ENCODE measurements at places on chromosomes 16 and 17. TPM values are rescaled to one million over a fixed set of nuclear protein-coding genes. Genes with fewer than 3 reads are reported as not detected.
A peak's percentile ranks its signal among the peaks of the same experiment; 100 is the strongest.

PLA2G10 gene
- total RNA-seq: 7.0 TPM

ITGA2B gene
- total RNA-seq: 2.9 TPM

DNA sequence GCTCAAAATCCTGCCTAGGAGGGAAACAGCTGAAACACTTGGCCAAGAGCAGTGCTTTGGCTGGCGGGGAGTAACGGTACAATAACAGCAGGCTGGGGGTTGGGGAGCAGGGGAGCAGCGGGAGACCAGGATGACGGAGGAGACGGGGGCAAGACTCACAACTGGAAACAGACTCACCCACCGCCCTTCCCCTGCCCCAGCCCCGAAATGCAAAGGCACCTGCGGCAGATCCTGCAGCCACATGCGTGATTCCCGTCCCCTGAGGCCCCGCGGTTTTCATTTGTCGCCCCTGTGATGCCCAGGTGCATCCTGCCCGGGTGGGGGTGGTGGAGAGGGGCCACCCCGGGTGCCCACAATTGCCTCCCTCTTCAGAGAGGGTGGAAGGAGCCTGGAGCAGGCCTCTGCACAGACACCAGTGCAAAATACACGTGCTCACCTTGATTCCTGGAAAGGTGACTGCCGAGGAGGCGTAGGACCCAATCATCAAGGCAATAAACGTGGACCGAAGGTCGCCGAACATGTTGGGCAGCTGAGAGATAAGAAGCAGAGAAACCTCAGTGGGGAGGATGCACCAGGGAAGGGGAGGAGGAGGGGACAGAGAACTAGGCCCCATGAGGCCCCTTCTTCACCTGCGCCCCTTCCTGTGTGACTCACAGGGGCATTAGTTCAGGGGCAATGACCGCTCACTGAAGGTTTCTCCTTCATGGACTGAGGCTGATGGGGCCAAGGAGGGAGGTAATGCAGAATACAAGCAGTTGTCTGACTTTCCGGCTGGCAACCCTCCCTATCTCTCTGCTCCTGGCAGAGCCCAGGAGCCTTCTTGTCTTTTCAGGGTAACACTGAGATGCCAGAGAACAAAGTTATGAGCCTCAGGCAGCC, 30.4 kb upstream of the PITPNA start:
- DNase-seq: peak; percentile 52

- DNase-seq: no peak
Observed at GRCh38 chr17:65456368-65457151, 104.9 kb downstream of the AXIN2 start.

DNA sequence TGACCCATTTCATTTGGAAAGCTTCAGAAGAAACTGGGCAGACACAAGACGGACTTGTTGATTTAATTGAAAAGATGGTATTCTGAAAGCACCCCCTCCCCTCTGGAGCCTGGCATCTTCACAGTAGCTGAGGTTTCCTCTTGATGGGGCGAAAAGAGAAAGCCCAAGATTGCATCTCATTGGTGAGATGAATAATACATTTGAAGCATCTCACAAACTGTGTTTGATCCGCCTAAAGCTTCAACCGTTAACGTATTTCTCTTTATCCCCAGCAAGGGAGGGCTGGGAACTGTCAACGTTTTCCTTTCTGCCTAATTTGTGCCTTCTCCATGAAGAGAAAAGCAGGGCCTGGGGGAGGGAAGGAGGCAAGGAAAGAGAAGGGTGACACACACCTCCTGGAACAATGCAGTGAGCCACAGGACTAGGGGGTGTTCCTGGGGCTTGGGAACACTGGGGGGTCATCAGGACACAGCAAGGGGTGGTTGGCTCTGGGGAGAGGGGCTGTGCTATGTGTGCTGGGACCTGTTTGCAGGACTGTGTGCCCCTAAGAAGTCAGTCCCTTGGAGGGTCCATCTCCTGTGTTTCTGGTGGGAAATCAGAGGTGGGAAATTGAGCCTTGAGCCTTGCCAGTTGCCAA, 18.5 kb upstream of the PIPOX start:
- no peak for DNase-seq

- DNase-seq: no peak
Observed at GRCh38 chr16:70162041-70162451, 11.5 kb upstream of the CLEC18C start.

DNA sequence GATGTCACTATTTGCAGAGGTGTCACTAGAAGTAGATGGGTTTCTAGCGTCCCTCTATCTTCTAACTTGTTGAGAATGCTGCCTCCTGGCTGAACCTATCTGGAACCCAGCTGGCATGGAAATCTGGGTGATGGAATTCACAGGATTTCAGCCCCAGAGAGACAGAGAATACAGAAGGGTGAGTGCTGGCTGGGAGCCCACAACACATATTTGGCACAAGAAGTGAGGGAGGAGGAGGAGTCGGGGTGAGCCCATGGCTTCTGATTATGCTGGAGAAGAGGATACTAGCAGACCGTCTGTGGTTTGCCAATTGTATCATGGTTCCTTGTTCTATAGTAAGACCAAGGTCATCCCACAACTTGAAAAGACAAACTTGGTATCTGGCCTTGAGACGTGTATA, 557.8 kb upstream of the SALL1 start:
- no peak for DNase-seq

- no peak for DNase-seq
Observed at GRCh38 chr16:80570106-80570478, 29.3 kb downstream of the DYNLRB2 start.

DNA sequence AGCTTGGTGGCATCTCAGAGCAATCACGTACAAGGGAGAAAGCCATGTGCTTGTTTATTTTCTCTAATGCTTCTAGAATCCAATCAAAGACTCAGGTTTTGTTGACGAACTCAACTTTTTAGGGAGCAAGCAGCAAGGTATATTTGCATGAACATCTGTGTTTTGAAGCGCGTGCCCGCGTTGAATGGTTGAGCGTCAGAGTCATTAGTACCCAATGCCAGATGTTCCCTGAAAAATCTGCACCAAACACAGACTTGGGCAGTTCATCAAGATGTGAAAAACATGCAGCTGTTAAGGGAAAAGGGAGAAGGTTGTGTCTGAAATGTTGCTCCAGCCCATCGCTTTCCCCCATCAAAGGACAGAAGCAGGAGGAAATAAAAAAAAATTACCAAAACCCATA, 170.4 kb downstream of the SNX29 start:
- DNase-seq: no peak

DNA sequence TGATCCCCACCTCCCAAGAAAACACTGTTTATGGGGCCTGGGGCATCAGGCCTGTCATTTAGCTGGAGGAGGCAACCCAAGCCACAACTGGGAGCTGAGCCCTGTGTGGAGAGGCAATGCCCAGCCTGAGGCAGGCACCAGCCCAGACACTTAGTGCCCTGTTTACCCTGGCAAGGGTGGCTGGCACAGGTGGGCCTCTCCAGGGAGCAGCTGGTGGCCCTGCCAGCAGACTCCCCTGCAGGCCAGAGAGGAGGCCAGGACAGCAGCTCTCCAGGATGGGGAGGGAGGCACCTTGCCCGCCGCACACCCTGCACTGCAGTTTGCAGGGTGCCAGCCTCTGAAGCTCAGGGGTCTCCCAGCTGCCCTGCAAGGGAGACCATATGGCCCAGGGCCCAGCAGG, 9.1 kb upstream of the TMEM92 start:
- no peak for DNase-seq

- DNase-seq: no peak
Observed at GRCh38 chr16:88303405-88303804, 79.4 kb upstream of the ZNF469 start.

- peak; percentile 28 for DNase-seq
Observed at GRCh38 chr16:65315081-65315780, 193.4 kb upstream of the CDH11 start.

- DNase-seq: no peak
Observed at GRCh38 chr16:30567991-30568638, 3.4 kb downstream of the ZNF688 start.
